ENCODE measurements at places on chromosomes 3 and 15.

- DNase-seq: no peak
These were observed 48.5 kb downstream of the STARD9 start for GRCh38 chr15:42623951-42624350.

GRCh38 chr3:124395584-124396338 lies 334.5 kb upstream of the UMPS start:
- DNase-seq: no peak

DNA sequence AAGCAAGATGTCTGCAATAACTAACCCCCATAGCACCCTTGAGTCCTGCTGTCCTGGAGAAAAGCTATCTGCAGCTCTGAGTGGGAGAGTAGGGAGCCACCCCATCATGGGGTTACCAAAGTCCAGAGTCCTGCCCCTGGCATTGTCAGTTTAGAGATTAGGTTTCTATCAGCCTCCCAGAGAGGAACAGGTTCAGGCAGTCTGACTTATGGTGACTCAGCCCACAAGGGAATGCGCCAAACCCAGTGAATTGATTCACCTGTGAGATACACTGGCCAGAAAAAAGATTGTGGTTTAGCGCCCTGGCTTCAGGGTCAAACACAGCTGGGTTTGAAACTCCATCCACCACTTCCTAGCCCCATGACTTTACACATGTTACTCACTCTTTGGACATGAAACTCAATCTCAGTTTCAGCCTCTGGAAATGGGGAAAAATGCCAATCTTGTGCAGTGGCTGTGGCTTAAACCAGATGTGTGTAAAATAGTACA lies 263.6 kb upstream of the HES1 start:
- peak; percentile 71 for DNase-seq

GRCh38 chr15:101723171-101723873 lies 951 bp downstream of the TARS3 start:
- peak; percentile 37 for DNase-seq

- no peak for DNase-seq
These were observed 152.4 kb downstream of the TJP1 start for GRCh38 chr15:29669823-29670222.

DNA sequence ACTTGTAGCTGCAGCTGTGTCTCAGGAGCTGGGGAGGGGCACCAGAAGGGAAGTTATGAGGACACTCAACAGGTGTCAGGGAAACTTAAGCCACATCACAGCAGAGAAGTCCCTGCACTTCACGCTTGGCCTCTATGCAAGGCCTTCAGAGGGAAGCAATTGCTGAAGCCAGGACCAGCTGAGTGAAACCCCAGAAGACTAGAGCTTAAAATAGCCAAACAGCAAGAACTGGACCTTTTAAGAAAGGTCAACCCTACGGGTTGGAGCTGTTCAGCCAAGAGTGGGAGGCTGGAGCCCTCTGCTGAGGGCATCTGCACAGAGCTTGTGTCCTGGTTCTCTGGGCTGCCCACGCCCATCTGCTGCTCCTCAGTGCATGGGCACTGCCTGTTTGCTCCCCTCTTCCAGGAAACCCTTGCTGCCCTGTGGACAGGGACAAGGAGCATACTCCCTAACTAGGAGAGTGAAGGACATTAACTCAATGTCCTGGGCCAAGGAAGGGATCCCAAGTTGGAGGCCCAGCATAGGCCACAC lies 3.9 kb upstream of the GRAMD2A start:
- DNase-seq: no peak

- DNase-seq: no peak
These were observed 39.5 kb downstream of the NR2F2 start for GRCh38 chr15:96369825-96370621.

GRCh38 chr15:46489276-46489675 lies 854.4 kb downstream of the SQOR start:
- DNase-seq: no peak

- no peak for DNase-seq
These were observed 335.9 kb upstream of the SLCO3A1 start for GRCh38 chr15:91517491-91518200.

DNA sequence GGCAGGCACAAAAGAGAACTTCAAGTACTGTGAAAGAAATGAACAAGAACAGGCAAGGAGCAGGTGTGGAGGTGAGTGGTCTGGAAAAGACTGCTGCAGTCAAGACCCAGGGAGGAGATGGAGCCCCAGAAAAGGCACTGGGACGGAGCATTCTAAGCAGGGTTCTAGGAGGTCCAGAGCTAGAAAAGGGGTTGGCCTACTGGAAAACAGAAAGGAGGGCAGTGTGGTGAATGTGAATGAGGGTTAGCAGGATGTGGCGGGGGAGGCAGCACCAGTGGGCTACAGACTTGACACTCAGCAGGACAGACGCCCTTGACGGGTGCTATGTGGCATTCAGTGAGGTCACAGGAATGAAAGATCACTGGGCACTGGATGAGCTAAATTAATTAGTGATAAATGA lies 75.7 kb downstream of the SENP2 start:
- DNase-seq: no peak

- DNase-seq: no peak
These were observed 48.2 kb downstream of the FEM1B start for GRCh38 chr15:68325726-68326125.

DNA sequence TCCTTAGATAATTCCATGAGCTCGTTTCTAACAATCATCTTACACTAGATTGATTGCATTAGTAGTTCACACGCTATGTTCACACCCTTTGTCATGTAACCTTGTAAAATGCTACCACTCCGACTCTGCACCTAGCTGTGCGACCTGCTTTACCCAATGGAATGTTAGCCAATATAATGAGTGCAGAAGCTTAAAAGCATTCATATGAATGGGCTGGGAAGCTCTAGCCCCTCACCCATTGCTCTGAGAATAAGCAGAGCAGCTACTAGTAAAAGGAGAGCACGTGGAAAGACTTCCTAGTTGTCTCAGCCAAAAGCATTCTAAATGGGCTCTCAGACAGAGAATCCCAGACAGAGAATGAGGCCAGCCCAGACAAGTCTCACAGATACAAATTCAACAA lies 410.6 kb upstream of the UBE2E2 start:
- no peak for DNase-seq

GRCh38 chr3:94121161-94121560 lies 58.3 kb downstream of the NSUN3 start:
- DNase-seq: no peak

DNA sequence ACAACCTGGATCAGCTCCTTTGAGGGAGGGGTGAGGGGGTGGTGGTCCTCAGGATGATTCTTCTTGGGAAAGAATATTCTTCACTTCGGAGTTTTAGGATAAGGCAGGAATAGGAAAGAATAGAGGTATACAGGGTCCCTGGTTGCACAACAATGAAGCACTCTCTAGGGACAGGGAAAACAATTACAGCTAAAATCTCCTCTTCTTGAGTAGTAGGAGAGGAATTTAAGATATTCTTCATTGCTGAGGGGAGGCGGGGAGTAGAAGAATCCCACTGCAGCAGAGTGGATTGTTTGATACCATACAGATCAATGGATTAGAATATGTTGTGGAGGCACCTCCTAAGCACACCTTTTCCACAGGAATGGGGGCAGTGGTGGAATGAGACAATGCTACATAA lies 20.5 kb downstream of the SLC9C1 start:
- DNase-seq: no peak

GRCh38 chr3:159977295-159977694 lies 11.3 kb upstream of the IL12A start:
- DNase-seq: no peak

DNA sequence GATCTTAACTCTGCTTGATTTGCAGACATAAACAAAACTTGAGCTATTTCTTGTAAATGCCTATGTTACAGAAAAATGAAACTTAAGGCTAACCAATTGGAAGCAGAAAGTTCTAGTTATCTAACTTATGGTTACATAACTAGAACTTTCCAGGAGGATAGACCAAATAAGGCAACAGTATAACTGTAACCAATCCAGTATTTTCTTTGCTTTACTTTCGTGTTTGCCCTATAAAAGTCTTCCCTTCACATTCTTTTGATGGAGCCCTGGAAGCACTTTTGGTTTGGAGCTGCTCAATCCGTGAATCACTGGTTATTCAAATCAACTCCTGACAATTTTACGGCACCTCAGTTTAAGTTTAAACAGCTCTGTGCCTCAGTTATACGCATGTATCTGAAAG lies 164.6 kb downstream of the SUCLG2 start:
- DNase-seq: peak; percentile 30

- no peak for DNase-seq
These were observed 136.1 kb upstream of the SGO1 start for GRCh38 chr3:20322085-20322484.

- DNase-seq: no peak
These were observed 418.4 kb upstream of the RARB start for GRCh38 chr3:25009665-25010064.

DNA sequence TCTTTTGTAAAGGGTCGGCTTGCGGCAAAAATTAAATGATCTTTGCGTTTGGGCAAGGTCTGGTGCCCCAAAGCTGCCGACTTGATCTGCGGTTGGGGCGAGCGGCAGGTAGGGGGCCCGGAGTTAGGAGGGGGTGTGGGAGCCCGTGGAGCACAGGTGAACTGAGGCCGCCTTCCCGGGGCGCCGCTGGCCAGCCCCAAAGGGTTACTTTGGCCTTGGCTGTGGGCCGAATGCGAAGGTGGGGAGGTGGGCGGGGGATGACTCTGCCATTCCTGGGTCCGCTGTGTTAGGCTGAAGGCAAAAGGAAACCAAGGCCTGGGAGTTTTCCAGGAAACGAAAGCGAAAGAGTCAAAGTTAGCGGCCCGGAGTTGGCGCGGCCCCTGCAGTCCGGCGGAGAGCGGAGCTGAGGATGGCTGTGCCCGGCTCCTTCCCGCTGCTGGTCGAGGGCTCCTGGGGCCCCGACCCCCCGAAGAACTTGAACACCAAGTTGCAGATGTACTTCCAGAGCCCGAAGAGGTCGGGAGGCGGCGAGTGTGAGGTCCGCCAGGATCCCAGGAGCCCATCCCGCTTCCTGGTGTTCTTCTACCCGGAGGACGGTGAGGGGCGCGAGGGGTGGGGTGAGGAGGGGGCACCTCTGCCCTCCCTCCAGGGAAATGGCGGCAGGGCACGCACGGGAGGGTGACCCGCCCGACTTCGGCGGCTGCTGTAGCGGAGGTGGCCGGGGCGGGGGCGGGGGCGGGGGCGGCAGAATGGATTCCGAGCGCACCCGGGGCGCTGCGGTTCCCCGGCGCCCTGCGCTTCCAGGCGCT lies at the start of gene PARP14:
Gene PARP14 (plus strand): TSS at position 365 of the 809 bp plus-strand sequence. CDS start 45 bp downstream, at position 410.
- peak; percentile 57 for DNase-seq

DNA sequence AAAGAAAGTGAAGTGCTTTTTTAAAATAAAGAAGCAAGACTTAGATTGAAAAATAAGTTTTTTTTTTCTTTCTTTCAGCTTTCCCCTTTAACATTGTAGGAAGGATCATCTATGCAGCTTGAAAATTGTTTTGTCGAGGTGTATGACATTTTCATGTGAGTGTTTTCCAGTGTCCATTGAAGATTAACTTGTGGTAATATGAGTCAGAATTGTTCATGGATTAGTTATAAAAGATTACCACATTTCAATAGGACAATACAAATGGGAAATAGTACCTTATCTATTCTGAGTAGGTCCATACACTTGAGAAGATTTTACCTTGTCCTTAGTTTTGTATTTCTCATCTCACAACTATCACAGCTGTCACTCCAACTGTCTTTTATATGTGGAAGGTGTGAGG lies 1234.7 kb downstream of the NSUN3 start:
- no peak for DNase-seq

- DNase-seq: no peak
These were observed 459.6 kb downstream of the NSUN3 start for GRCh38 chr3:94522488-94522887.

GRCh38 chr3:155782390-155782953 lies 23.6 kb downstream of the C3orf33 start:
- DNase-seq: no peak

GRCh38 chr15:75943246-75943645 lies 39.6 kb downstream of the FBXO22 start:
- no peak for DNase-seq

GRCh38 chr3:16280671-16281070 lies 15.7 kb downstream of the OXNAD1 start:
- no peak for DNase-seq

GRCh38 chr3:34858067-34858660 lies 781.2 kb upstream of the ARPP21 start:
- DNase-seq: no peak

DNA sequence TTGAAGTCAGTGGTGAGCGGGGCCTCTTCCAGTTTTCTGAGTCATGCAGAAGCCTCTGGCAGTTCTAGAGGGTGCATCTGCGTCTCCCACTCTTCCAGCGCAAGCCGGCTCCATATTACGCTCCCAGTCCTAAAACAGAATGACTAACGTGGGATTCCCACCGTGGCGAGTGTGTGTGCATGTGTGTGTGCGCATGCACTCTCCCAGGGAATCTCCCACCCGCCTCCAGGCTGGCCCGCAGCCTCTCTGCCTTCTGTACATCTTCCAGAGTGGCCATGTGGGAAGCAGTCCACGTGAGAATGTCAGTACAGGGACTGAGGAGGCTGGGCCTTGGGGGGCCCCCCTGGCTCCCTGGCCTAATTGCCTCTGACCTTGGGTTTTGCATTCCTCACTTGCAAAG lies 87.7 kb downstream of the LSM3 start:
- DNase-seq: peak; percentile 88

DNA sequence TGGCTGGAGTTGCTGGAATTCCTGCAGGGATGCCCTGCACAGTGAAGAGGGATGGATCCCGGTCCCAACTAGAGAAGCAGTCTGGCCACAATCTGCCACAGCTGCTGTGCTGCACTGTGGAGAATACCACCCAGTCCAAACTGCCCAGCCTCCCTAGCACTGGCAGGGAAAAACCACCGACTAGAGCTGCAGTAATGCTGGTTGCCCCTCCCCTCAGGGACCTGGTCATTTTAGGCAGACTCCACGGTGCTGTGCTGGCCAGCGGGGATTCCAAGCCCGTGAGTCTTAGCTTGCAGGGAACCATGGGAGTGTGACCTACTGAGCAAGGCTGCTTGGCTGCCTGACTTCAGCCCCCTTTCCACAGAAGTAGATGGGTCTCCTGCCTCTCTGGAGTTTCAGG lies 478.0 kb upstream of the ATP11B start:
- no peak for DNase-seq

DNA sequence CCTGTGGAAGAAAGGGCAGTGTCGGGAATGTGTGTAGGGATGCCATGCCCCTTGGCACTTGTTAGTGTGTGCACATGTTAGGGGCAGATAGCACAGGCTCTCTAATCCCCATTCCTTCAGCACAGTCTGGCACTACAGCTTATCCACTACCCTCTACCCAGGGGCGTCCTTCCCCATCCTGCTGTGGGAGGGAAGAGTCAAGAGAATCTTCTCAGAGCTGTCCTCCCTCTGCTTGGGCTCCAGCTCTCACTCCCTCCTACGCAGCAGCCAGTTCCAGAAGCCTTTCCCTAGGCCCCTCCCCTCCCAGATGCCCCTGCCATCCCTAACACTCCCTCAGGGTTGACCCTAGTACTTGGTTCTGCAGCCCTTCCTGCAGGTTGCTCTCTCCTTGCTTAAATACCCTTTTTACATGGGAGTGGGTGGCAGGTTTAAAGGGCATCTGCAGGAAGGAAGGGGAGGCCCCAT lies 815 bp upstream of the GRM2 start:
- no peak for DNase-seq

- no peak for DNase-seq
These were observed 43.8 kb downstream of the ADAMTS7 start for GRCh38 chr15:78767331-78767951.

- no peak for DNase-seq
These were observed 57.9 kb downstream of the BTD start for GRCh38 chr3:15659254-15659975.

Measured in AG08395 (cell line).